Aorta (tissue), 5 donors: ENCODE measurements at places on chromosomes 16 and 17. TPM values are rescaled to one million over a fixed set of nuclear protein-coding genes. Genes with fewer than 3 reads are reported as not detected.
A peak's percentile ranks its signal among the peaks of the same experiment; 100 is the strongest.

DNA sequence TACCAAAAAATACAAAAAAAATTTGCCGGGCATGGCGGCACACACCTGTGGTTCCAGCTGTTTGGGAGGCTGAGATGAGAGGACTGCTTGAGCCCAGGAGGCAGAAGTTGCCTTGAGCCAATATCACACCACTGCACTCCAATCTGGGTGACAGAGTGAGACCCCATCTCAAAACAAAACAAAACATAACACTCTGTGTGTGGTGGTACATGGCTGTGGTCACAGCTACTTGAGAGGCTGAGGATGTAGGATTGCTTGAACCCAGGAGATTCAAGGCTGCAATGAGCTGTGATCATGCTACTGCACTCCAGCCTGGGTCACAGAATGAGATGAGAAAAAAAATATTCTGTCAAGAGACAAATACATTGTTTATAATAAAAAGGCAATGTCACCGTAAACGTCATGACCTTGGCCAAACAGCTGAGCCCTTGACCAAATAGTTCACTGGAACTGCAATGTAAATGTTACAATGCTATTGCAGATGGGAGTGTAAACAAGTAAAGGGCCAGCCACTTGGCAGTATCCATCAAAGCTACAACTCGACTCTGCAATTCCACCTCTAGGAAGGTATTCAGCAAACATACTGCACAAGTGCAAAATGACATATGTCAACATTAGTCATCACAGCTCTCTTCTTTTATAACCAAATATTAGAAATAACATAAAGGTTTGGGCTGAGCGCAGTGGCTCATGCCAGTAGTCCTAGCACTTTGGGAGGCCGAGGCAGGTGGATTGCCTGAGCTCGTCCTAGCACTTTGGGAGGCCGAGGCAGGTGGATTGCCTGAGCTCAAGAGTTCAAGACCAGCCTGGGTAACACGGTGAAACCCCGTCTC lies 16.9 kb downstream of the EARS2 start:
- DNase-seq = no peak
- H3K4me3 ChIP-seq = no peak overlapping the region
- H3K36me3 ChIP-seq = peaks cover 3% of the 10 kb centered on the region
- no peaks in the 10 kb centered on the region for H3K27me3 ChIP-seq
- no peak overlapping the region for H3K27ac ChIP-seq

DNA sequence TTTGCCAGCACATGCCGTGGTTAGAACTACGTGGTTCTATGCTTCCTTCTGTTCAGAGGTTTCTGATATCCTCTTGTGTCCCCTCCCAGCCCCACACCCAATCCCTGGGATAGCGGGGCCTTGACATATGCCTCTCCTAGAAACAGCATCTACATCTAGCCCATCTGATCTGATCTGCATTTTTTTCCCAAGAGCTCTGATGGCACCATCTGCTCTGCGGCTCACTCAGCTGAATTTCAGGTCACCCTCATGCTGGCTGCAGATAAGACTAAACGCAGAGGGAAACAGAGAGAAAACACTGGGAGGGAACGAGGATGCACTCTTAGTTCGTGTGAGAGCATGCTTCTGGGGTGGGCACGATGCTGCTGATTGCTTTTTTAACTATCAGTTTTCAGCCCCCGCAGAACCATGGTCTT lies 10.7 kb downstream of the WIPI1 start:
- no peaks in the 10 kb centered on the region for H3K4me1 ChIP-seq
- no peak overlapping the region for H3K27ac ChIP-seq
- no peaks in the 10 kb centered on the region for H3K27me3 ChIP-seq
- H3K36me3 ChIP-seq = peaks cover 8% of the 10 kb centered on the region

Gene CSH2
- not detected for total RNA-seq

Gene CRHR1
- total RNA-seq = not detected

GRCh38 chr17:21298983-21299519 lies 14.5 kb downstream of the MAP2K3 start:
- peaks cover 2% of the 10 kb centered on the region for H3K36me3 ChIP-seq
- no peaks in the 10 kb centered on the region for H3K4me1 ChIP-seq
- no peaks in the 10 kb centered on the region for H3K27me3 ChIP-seq
- H3K4me3 ChIP-seq = no peak overlapping the region

DNA sequence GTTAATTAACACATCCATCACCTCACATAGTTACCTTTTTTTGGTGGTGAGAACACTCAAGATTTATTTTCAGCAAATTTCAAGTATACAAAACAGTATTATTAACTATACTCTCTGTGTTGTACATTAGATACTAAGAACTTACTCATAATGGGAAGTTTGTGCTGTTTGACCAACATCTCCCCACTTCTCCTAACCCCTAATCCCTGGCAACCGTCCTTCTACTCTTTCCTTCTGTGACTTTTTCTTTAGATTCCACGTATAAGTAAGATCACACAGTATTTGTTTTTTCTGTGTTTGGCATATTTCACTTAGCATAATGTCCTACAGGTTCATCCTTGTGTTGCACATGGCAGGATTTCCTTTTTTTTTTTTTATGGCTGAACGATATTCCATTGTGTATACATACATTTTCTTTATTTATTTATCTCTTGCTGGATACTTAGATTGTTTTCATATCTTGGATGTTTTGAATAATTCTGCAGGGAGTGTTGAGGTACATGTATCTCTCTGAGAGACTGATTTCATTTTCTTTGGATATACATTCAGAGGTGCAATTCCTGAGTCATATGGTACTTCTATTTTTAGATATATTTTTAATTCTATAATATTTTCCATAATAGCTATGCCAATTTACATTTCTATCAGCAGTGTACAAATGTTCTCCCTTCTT lies 19.0 kb downstream of the PPM1D start:
- no peaks in the 10 kb centered on the region for H3K4me1 ChIP-seq
- DNase-seq = no peak
- H3K27ac ChIP-seq = no peak overlapping the region
- H3K27me3 ChIP-seq = no peaks in the 10 kb centered on the region
- no peak overlapping the region for H3K4me3 ChIP-seq
- no peaks in the 10 kb centered on the region for H3K36me3 ChIP-seq

DNA sequence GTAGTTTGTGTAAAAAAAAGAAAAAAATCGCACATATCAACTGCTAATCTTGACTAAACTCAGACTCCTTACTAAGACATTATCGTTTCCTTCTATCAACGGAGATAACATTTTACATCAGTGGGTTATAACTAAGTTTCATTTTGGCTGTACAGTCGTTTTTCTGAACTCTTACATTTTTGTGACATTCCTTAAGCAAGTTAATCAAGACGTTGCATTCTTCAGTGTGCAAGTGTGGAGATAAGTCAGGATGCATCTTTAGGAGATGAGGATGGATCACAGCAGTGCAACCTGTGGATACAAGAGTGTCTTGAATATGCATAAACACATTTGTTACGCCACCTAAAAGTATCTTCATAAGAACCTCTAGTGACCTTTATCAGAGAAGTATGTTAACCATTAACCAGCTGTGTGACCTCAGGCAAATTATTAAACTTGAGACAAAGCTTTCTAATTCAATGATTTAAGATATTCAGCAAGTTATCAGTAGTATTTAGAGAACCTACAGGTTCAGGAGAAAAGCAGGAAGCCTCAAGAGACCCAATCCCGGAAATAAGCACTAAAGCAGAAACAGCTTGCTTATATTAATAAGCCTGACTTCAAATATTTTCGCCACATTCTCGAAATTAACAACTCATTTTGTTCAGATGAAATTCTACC lies 9.4 kb downstream of the CMC2 start:
- DNase-seq = no peak
- H3K27ac ChIP-seq = no peak overlapping the region
- peaks cover 2% of the 10 kb centered on the region for H3K4me1 ChIP-seq

Gene CLDN7
- total RNA-seq = 9.9 TPM

DNA sequence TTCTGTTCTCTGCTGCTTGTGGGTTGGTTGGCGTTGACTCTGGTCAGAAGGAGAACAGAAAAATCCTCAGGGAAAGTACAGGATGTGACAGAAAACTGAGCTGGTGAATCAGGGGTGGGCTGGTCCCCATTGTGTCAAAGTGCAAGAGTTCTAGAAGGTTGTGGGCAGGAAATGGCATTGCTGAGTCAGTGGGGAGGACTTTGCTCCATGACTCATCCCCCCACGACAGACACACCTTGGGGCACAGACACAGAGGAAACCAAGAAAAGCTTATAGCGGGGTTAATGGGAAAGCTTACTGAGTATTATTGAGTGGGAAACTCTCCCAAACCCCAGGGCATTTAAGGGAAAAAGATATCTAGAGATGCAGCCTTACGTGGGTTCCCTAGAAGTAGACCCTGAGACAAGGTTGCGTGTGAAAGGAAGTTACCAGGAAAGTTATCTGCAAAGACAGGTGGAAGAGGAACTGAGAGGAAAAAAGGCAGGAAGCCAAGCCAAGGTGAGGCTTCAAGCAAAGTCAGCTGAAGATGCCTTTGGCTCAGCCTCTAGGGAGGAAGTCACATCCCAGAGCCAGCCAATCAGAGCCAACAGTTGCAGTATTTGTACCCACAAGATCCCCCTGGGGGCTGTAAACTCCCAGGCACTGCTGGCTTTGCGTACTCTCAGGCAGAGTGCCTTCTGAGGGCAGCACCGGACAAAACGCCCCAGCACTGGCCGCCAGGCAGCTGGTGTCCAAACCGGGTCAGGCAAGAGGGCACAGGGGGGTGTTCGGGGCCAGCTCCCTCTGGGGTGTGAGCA lies 86.4 kb downstream of the FOXL1 start:
- no peaks in the 10 kb centered on the region for H3K27me3 ChIP-seq
- no peak for DNase-seq
- H3K4me1 ChIP-seq = no peaks in the 10 kb centered on the region
- H3K36me3 ChIP-seq = no peaks in the 10 kb centered on the region
- H3K4me3 ChIP-seq = no peak overlapping the region

- no peak for DNase-seq
- no peak overlapping the region for H3K4me3 ChIP-seq
- H3K27ac ChIP-seq = no peak overlapping the region
- H3K4me1 ChIP-seq = no peaks in the 10 kb centered on the region
- H3K27me3 ChIP-seq = no peaks in the 10 kb centered on the region
These were observed 30.2 kb downstream of the PLD6 start for GRCh38 chr17:17175917-17176316.

DNA sequence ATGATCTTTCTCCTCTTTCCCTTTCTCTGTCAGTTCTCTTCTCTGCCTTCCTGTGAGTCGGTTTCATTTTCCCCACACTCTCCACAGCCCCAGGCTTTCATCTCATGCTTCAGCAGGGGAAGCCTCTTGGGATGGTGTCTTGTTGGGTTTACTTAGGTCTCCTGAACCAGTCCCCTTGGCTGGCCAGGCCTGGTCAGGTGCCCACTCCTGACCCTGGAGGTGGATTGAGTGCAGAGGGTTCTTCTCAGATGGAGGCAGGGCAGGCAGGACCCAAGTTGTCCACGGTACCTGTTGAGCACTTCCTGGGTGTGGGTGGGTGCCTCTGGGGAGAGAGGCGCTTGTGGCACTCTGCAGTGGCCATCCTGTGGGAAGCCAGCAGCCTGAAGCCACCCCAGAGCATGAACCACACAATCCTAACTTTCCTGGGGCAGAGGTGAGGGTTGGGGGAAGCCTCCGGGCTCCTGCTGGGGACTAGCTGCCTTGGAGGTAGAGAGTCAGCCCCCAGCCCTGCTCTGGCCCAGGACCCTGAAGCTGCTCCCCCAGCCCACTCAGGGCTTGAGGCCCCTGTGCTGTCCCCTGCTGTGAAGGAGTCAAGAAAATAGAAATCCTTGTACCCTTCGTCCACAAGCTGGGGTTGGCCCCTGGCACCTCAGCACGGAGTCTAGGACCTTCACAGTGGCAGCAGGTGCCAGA lies 2.0 kb upstream of the RAP1GAP2 start:
- H3K27me3 ChIP-seq = no peaks in the 10 kb centered on the region
- no peak overlapping the region for H3K27ac ChIP-seq
- no peak for DNase-seq
- H3K36me3 ChIP-seq = no peaks in the 10 kb centered on the region
- no peaks in the 10 kb centered on the region for H3K4me1 ChIP-seq
- H3K4me3 ChIP-seq = no peak overlapping the region

DNA sequence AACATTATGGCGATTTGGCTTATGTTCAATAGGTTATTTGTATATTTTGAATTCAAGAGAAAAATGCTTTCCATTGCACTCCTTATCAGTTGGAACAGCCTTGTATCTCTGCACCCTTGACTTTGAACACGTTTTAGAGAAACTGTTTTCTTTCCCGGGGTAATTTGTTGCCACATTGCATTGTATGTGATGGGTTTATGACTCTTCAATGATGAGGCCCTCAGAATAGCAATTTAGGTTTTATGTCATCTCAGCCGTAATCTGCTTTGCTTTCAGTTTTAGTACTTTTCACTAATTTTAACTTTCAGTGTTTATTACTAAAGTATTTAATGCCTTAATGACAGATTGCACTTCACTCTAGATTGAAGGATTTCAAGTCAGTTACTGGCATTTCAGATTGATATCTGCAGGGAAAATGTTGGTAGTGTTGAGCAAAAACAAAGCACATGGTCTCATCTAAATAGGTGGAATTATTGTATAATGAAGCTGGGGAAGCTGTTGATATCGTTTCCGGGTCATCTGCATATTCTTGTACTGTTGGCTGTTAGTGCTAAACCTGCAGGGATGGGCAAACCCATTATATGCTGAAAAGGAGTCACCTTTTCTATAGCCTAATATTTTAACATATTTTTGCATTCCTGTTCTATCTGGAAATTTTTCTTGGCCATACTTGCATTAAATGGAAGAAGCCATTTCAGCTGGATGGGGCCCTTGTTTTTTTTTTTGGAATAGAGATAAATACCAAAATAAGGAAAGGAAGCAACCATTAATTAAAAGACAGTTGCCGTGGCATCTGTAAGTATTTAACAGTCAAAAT lies 2.0 kb downstream of the LUC7L3 start:
- H3K36me3 ChIP-seq = no peaks in the 10 kb centered on the region
- H3K4me3 ChIP-seq = peak overlapping the region; percentile 99
- DNase-seq = no peak
- no peaks in the 10 kb centered on the region for H3K4me1 ChIP-seq

DNA sequence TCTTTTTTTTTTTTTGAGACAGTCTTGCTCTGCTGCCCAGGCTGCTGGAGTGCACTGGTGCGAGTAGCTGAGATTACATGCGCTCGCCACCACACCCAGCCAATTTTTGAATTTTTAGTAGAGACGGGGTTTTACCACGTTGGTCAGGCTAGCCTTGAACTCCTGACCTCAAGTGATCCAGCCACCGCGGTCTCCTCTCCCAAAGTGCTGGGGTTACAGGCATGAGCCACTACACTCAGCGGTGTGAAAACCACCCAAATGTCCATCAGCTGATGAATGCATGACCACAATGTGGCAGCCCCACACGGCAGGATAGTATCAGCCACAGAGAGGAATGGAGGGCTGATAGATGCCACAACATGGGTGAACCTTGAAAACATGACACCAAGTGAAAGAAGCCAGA lies 2.1 kb downstream of the P2RX5 start:
- no peaks in the 10 kb centered on the region for H3K4me1 ChIP-seq
- H3K27ac ChIP-seq = no peak overlapping the region
- no peaks in the 10 kb centered on the region for H3K27me3 ChIP-seq

DNA sequence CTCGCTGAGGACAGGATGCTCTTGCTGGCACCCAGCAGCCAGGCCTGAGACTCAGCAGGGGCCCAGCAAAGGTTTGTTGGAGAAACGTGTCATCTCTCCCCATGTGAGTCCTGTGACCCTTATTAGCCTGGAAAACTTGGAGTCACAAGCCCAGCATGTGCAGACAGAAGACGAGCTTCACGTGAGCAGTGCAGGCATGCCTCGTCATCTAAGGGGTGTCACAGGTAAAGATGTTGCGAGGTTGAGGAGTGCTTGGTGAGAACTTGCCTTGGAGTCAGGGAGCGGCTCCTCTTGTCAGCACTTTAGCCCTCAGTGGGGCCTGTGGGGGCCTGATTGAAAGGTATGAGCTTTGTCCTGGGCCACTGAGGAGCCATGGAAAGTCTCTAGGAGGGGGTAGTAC lies 2.1 kb upstream of the CTRL start:
- no peak overlapping the region for H3K4me3 ChIP-seq
- H3K4me1 ChIP-seq = no peaks in the 10 kb centered on the region
- H3K36me3 ChIP-seq = no peaks in the 10 kb centered on the region

Gene LPCAT2
- 17.6 TPM for total RNA-seq
